Glomerular endothelial cell (primary cell): ENCODE measurements at places on chromosomes 16 and 17. TPM values are rescaled to one million over a fixed set of nuclear protein-coding genes. Genes with fewer than 3 reads are reported as not detected.

The CENPV gene
- 13.9 and 21.8 TPM in 2 replicates for total RNA-seq

DNA sequence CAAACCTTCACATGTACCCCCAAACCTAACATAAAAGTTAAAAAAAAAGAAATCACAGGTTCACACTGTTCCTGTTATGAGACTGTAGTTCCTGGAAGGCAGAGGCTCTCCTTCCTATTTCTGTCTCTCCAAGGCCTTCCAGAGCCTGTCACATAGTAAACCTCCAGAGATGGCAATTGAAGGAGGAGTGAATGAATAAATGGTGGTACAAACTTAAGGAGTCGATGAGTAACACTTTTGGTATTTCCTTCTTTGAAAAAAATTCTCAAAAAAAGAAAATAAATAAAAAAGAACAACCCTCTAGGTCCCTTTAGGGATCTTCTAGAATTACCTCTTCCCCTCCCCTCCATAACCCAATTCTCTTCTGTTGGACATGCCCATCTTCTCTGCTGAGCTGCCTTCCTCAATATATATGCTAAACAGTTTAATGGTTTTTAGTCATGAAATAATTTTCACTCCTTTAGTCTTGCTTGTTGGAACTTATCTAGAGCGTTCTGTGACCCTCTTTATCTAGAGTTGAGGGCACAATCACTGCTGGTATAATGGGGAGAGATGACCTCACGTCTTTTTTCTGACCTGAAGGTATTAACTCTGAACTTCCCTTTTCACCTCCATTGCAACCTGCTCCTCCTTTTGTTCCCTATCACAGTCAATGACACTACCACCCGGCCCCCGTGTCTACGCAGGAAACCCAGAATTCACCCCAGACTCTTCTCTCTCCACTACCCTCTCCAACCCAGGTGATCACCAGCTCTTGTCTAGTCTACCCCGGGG, 1.7 kb upstream of the TAF15 start:
- DNase-seq: no peak

DNA sequence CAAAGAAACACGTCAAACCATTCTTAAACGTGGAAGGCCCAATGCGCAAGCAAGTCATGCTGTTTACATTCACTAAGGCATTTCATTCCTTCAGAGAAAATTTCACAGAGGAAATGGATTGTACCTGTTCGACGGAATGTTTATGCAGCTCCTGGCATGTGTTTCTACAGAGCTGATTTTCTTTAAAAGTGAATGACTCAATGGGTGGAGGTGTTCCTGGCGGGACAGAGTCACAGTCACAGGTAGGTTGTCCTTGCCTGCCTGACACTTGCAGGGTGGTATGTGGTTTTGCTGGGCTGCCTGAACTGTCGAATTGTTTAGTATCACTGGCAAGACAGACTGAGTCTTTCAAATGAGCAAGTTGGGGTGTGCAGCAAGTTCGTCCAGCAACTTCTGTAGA, 11.6 kb downstream of the PALB2 start:
- DNase-seq: no peak

DNA sequence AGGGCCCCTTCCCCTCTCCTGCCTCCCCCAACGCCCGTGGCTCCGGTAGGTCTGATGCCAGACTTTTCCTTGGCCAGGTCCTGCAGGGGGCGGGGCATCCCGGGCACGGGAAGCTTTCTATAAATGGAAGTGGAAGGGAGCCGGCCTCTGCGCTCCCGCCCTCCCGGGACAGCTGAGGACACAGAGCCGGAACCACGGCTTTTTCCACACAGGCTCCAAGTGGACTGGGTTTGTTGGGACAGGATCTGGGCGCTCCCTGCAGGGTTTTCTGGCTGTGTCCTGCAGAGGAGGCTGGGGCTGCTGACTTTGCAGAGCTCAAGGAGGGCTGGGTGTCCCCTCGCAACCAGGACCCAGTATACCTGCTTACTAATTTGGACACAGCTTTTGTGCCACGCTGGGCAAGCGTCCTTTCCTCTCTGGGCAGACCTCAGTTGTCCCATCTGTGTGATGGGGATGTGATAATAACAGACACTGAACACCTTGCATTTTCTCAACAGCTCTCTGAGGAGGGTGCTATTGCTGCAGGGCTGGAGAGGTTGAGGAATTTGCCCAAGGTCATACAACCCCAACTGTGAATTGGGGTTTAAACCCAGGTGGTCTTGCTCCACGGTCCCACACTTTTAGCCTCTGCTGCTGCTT, 1.8 kb downstream of the TNS4 start:
- DNase-seq: no peak

- no peak for DNase-seq
Observed at GRCh38 chr17:81049973-81050551, 15.1 kb downstream of the BAIAP2 start.

DNA sequence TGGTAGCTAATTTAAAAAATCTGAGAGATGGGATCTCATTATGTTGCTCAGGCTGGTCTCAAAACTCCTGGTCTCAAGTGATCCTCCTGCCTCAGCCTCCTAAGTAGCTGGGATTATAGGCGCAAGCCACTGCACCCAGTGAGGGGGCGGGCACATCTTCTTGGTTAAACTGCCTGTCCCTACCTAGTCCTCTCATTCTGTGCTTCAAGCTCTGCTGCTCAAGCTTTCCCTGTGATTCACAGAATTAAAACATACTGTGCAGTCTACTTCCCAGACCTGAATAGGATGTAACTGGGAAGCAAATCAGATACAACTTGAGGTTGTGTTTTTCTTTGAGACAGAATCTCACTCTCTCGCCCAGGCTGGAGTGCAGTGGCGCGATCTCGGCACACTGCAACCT, 2.3 kb downstream of the MRPL38 start:
- DNase-seq: no peak
